Ovary (tissue), 10 donors: ENCODE measurements at places on chromosomes 7 and 10. TPM values are rescaled to one million over a fixed set of nuclear protein-coding genes. Genes with fewer than 3 reads are reported as not detected.

DNA sequence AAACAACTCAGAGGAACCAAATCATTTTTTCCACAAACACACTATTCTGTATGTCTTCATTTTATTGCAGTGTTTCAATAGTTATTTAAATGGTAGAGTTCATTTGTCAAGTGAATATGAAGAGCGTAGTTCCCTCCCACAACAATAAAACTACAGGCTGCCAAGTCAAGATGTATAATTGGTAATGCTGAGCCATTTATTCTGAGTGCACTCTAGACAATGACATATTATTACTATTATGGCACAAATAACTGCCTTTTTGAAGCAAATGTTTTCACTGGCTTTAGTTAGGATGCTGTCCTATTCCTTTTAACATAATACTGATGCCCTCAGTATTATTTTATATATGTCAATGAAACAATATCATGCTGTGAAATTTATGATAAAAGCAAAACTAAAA, 102.7 kb upstream of the PCDH15 start:
- no peak overlapping the region for H3K27ac ChIP-seq
- no peak for DNase-seq
- H3K4me3 ChIP-seq = no peak overlapping the region
- no peaks in the 10 kb centered on the region for H3K4me1 ChIP-seq
- no peaks in the 10 kb centered on the region for H3K27me3 ChIP-seq

DNA sequence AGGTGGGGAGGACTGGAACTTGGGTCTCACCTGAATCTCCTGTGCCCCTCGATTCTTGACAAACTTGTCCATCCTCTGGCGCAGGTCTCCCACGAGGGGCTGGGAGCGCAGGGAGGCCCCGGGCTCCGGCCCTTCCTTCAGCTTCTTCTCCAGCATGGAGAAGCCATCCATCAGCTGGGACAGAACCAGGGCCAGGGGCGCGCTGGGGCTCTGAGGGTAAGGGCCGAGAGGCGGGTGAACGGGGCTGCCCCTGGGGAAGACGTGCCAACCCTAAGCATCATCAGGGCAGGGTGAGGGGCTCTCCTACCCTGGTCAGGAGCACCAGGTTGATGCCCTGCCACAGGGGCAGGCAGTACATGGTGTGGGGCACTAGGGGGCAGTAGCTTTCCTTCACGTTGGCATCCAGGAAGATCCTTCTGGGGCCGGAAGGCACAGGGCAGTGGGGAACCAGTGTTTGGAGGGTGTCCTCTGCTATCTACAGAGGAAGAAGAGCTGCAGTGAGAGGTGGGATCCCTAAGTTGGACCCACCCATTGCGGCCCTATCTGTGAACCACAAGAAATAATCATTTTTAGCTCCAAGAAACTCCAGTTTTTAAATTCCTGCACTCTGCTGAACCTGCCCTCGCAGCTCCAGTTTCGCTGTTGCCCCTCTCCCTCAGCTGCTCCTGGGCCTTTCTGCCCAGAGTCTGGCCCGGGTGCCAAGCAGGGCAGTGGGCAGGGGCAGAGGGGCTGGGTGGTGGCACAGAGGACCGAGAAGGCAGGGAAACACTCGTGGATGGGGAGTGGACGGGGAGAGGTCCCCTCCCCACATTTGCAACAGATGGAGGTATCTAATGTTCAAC, 10.8 kb upstream of the PYROXD2 start:
- H3K4me3 ChIP-seq = no peak overlapping the region
- DNase-seq = no peak
- H3K4me1 ChIP-seq = no peaks in the 10 kb centered on the region

DNA sequence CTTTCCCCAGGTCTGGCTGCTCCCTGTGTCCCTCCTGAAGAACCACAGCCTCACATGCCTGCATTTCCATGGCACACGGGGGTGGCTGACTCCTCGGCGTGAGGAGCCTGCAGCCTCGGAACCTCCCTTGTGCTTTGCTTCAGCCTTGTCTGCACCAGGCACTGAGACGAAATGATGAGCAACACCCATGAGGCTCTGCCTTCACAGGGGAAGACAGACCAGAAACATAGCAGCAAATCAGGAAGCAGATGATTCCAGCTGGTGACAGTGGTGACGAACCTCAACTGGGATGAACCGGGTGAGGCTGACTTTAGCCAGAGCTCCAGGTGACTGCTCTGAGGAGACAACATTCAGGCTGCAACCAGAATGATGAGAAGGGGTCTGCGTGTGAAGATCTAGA, 84.5 kb upstream of the SMNDC1 start:
- no peak overlapping the region for H3K27ac ChIP-seq
- no peak overlapping the region for H3K4me3 ChIP-seq
- DNase-seq = no peak
- H3K4me1 ChIP-seq = no peaks in the 10 kb centered on the region
- no peaks in the 10 kb centered on the region for H3K27me3 ChIP-seq
- no peaks in the 10 kb centered on the region for H3K36me3 ChIP-seq

DNA sequence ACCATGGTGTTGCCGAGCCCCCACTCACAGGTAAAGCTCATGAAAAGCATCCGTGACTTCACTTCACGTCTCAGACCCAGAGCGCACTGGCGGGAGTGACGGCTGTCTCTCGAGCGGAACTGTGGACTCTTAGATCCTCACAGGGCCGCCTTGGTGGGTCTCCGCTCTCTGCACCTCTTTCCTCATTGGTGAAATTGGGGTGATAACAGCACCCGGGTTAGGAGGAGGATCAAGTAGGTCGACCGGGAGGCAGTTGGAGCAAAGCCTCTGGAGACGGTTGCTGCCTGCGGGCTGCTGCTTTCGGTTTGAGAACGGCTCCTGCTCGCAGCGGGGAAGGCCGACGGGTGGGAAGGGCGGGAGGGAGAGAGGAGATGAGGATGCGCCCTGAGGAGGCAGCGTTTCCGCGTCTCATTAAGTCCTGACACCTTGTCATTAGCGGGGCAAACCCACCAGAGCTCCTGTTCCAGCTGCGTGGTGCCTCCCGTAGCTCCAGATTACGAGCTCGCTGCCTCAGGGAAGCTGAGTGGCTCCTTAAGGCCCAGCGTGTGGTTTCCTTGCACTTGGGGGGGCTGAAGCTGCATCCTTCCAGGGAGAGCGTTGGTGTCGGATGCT, 51.9 kb upstream of the CFAP46 start:
- DNase-seq = no peak
- no peak overlapping the region for H3K27ac ChIP-seq
- H3K4me1 ChIP-seq = peaks cover 4% of the 10 kb centered on the region
- H3K4me3 ChIP-seq = peak overlapping the region; percentile 18
- H3K36me3 ChIP-seq = no peaks in the 10 kb centered on the region

GRCh38 chr7:22240904-22241571, 115.9 kb downstream of the RAPGEF5 start:
- H3K4me1 ChIP-seq = no peaks in the 10 kb centered on the region
- no peak overlapping the region for H3K27ac ChIP-seq
- H3K4me3 ChIP-seq = no peak overlapping the region
- no peaks in the 10 kb centered on the region for H3K27me3 ChIP-seq

- H3K4me3 ChIP-seq = no peak overlapping the region
- H3K36me3 ChIP-seq = no peaks in the 10 kb centered on the region
- H3K4me1 ChIP-seq = peaks cover 2% of the 10 kb centered on the region
- no peaks in the 10 kb centered on the region for H3K27me3 ChIP-seq
- no peak for DNase-seq
- no peak overlapping the region for H3K27ac ChIP-seq
These were observed 3.3 kb upstream of the PDE1C start for GRCh38 chr7:32073533-32073932.

- peaks cover 15% of the 10 kb centered on the region for H3K4me1 ChIP-seq
- DNase-seq = no peak
- H3K27me3 ChIP-seq = no peaks in the 10 kb centered on the region
- H3K36me3 ChIP-seq = no peaks in the 10 kb centered on the region
- no peak overlapping the region for H3K4me3 ChIP-seq
- H3K27ac ChIP-seq = no peak overlapping the region
These were observed 46.3 kb upstream of the CTBP2 start for GRCh38 chr10:125206623-125207022.

DNA sequence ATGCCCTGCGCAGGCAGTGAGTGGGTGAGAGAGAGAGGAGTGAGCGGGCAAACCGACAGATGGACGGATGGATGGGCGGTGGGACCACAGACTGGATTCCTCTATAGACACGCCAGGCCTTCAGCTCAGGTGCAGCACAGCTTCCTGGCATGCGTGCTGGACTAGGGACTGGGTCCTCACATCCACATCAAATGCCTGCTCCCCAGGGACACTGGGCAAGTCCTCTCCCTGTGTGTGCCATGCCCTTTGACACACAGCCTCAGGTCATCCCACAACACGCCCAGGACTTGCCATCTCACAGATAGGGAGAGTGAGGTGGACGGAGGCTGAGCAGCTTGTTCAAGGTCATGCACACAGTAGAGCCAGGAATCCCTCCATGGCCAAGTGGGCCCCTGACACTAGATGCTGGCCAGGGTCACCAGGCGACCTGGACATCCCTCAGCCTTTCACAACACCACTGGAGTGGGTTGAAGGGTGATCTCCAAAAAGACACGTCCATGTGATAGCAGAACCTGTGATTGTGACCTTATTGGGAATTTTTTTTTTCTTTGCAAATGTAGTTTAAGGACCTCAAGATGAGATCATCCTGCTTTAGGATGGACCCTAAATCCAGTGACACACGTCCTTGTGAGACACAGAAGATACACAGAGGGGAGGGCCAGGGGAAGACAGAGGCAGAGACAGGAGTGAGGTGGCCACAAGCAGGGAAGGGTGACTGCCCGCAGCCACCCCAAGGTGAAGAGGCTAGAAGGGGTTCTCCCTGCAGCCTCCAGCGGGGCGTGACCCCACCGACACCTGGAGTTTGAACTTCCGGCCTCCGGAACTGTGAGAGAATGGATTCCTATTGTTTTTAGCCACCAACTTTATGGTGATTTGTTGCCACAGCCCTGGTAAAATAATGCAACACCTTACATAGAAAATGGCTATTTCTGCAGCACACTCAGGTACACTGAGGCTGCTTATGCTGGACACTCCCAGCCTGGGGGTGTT, 155.0 kb upstream of the CHST15 start:
- H3K4me3 ChIP-seq = no peak overlapping the region
- no peaks in the 10 kb centered on the region for H3K4me1 ChIP-seq
- no peaks in the 10 kb centered on the region for H3K36me3 ChIP-seq
- DNase-seq = no peak
- H3K27ac ChIP-seq = no peak overlapping the region

GRCh38 chr10:1605999-1606940, 131.1 kb downstream of the ADARB2 start:
- no peak for DNase-seq
- no peak overlapping the region for H3K4me3 ChIP-seq
- H3K27me3 ChIP-seq = no peaks in the 10 kb centered on the region
- no peaks in the 10 kb centered on the region for H3K36me3 ChIP-seq

GRCh38 chr7:106111655-106112117, 426 bp downstream of the SYPL1 start:
- H3K27me3 ChIP-seq = no peaks in the 10 kb centered on the region
- H3K27ac ChIP-seq = peak overlapping the region; percentile 98
- H3K4me1 ChIP-seq = peaks cover 5% of the 10 kb centered on the region
- no peak for DNase-seq

Gene SFRP4
- 88.0 TPM for total RNA-seq

Gene TRPV5
- total RNA-seq = not detected

Gene GNG11
- 64.1 TPM for total RNA-seq

Gene MMRN2
- total RNA-seq = 28.1 TPM

Gene LRRC72
- total RNA-seq = not detected

Gene TBC1D12
- 8.7 TPM for total RNA-seq

Gene RET
- 1.6 TPM for total RNA-seq
